ENCODE measurements at places on chromosomes 13 and 19. TPM values are rescaled to one million over a fixed set of nuclear protein-coding genes. Genes with fewer than 3 reads are reported as not detected.

- DNase-seq, result no peak
Observed at GRCh38 chr13:113869263-113869662, 5.4 kb upstream of the GAS6 start.

DNA sequence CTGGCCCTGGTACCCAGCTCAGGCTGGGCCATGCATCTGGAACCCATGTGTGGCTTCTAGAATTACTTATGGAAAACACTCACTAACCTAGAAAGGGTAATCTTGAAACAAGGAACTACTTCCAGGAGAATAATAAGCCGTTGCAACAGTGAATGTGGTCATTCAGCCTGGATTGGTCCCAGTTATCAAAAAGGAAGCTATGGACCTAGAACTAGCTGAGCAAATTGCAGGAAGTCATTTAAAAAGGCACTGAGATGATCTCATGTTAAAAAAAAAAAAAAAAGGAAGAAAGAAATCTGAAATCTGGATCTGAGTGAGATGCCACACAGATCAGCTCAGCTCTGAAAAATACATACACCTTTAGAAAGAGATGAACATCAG, 59.6 kb downstream of the DCT start:
- DNase-seq, result no peak

GRCh38 chr13:113272701-113273181, 24.3 kb upstream of the LAMP1 start:
- DNase-seq, result no peak

DNA sequence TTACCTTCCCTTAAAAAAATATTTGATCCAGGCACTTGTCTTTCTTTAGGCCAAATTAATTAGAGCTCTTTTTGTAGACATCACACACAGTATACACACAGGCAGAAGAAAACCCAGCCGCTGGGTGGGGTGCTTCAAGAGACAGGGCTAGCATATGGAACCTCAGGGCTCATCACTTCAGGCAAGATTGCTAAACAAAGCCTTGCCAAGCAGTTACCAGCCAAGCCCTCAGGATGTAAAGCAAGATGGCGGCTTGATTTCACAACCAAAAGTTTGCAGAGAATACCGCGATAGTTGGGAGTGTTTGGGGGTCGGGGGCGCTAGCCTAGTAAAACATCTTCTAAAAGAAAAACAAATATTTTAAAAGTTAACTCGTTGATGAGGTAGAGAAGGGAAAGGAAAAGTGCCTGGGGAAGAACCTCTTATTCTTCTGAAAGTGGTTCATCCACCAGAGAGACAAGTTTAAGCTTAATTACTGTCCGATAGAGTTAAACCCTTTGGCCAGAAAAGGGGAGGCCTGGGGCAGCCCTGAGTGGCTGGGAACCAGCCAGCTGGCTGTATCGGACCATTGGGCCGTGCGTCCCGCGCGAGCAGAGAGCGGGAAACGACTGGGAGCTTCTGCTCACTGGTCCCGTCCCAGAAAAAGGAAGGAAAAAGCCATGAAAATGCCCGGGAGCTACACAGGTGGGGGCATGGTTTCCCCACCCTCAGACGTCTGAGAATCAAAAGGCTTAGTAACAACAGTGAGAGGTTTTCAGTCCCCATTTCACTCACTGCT, 254.9 kb upstream of the PCDH20 start:
- DNase-seq, result no peak

DNA sequence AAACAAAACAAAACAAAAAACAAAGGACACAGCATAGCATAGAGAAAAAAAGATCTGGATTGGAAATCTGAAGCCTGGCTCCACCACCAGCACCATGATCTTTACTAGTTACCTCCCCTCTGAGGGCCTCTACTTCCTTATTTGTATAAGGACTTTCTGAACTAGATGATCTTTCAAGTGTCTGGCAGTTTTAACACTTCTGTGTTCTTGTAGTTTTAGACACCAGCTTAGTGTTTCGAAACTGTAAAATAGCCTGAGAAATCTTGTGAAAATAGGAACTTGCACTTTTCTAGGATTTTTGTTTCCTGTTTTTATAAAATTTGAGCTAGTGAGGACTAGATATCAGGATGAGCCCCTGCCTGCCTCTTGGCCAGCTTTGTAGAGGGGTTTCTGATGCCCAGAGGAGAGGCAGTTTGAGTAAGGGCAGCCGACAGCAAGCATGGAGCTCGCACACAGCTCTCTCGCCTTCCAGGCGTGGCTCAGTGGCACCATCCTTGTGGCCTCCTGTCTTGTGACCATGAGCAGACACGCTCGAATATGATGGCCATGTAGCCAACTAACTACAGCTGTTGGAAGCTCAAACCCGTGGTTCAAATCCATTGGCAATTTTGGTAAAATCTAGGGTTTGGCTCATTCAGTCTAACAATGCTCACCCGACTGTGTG, 319.0 kb downstream of the KCNRG start:
- no peak for DNase-seq

- DNase-seq, result no peak
Observed at GRCh38 chr13:50708461-50708860, 135.0 kb downstream of the DLEU7 start.

GRCh38 chr19:51131780-51132680, 7.3 kb downstream of the SIGLEC9 start:
- no peak for DNase-seq

- no peak for DNase-seq
Observed at GRCh38 chr19:45475537-45476291, 7.9 kb downstream of the FOSB start.

- no peak for DNase-seq
Observed at GRCh38 chr19:28482221-28482620, 730.7 kb downstream of the UQCRFS1 start.

GRCh38 chr13:87123987-87124784, 547.0 kb upstream of the SLITRK5 start:
- peak; percentile 7 for DNase-seq

- DNase-seq, result no peak
Observed at GRCh38 chr19:54373781-54374631, 9.3 kb upstream of the LAIR1 start.

DNA sequence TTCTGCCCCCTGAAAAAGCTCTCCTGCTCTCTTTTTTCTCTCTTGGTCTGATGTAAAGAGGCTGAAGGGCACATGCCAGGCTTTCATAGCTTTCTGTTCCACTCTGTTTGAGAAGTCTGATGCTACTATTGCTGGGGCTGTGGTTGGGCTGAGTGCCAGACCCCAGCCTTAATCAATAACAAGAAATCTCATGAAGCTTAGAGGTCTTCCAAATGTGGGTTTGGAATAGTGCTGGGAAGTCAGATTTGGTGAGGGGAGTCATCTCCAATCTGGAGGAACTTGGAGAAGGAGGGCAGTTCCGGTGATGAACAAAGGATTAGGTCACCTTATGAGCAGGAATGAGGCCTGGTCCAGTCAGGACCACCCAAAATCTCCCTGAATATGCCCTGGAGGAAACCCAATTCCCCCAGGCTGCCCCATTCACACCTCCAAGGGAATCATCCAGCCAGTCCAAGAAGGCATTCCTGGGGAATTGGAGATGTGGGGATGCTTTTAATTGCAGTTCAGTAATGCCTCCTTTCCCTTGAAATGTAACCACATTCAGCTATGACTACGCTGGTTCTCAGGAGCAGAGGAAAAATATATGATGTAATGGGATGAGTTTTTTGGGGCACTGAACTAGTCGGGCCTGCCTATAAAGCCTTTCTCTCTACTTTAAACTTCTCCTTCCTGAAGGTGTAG, 102.0 kb downstream of the STARD13 start:
- no peak for DNase-seq

GRCh38 chr19:50759886-50760285, 10.4 kb upstream of the GPR32 start:
- DNase-seq, result no peak

GRCh38 chr13:58660826-58661225, 1029.3 kb downstream of the PCDH17 start:
- no peak for DNase-seq

DNA sequence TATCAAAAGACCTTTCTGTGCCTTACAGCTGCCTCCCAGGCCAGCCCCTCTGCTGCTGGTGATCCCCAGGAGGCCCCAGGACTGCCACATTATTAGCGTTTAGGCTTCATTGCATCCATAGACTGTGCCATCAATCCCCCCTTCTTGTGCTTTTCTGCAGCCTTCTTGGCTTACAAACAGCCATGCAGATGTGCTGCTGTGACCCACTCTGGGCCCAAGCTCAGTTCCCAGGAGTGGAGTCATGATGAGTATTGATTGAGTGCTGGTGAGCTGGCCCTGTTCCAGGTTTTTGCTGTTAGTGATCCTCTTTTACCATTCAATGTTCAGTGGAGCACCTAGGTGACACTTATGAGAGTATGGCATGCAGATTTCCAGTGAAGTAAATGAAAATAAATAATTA, 59.9 kb upstream of the SLAIN1 start:
- no peak for DNase-seq

DNA sequence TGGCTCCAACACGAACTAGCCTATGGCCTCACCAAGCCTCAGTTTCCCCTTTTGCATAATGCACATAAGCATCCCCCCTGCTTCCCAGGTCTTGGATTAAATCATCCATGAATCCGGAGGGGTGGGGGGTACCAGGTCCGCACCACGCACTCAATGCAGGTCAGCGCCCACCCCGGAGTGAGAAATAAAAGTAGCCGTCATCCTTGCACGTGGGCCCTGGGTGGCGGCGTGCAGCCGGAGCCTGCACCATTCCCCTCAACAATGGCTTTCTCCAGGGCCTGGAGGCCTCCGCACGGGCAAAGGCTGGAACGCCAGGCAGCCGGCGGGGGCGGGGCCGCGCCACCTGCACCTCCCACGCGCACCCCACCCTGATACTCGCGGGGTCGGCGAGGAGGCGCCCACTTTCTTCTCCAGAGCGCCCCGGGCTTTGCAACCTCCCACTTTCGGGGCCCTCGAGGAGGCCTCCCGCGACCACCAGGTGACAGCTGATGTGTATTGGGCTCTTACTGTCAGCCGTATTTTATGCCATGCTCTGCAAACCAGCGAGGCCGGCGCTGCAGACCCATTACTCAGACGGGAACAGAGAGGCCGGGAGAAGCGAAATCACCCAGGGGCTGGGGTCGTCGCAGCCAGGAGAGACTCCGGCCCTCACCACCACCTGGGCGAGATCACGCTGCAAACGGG, 767 bp upstream of the GADD45B start:
- DNase-seq, result no peak

- DNase-seq, result peak; percentile 92
Observed at GRCh38 chr19:517721-518597, 10.7 kb downstream of the TPGS1 start.

GRCh38 chr19:35596366-35596999, 10.5 kb downstream of the PMIS2 start:
- DNase-seq, result no peak

- DNase-seq, result no peak
Observed at GRCh38 chr19:28075229-28075628, 1137.7 kb downstream of the UQCRFS1 start.

GRCh38 chr13:40208517-40208916, 457.9 kb downstream of the FOXO1 start:
- DNase-seq, result no peak

- DNase-seq, result peak; percentile 90
Observed at GRCh38 chr13:37109051-37109678, 3.7 kb upstream of the CSNK1A1L start.

DNA sequence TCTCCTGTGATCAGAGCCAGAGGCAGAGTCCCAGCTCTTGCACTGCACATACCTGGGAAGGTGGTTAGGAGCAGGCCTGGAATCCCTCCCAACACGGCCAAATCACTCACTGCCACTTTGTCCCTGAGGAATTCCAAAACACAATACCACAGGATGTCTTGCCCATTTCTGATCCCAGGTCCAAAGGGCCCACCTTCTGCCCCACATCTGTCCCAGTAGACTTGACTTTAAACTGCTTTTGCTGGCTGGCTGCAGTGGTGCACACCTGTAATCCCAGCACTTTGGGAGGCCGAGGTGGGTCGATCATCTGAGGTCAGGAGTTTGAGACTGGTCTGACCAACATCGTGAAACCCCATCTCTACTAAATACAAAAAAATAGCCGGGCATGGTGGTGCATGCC, 18.9 kb downstream of the ZNF536 start:
- no peak for DNase-seq

GRCh38 chr19:45659096-45659729, 8.8 kb upstream of the GIPR start:
- no peak for DNase-seq

- peak; percentile 45 for DNase-seq
Observed at GRCh38 chr13:24052547-24053518, 107.7 kb upstream of the SPATA13 start.

GRCh38 chr19:48900477-48901406, 630 bp downstream of the NUCB1 start:
- DNase-seq, result no peak

DNA sequence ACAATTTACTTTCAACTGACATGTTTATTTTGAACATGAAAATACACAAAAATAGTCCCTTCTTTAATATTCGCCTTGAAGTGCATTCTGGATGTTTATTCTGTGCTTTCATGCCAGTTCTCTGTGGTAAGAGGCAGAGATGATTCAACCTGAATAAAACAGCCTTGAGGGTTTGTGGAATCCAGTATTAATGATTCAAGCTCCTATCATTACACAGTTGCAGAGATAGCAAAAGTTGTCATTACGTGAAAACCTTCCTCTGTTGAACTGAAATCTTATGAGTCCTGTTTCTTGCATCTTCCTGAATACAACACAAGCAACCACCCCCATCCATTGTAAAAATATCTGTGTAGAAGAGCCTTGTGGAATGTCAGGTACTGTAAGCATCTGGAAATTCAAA, 142.3 kb upstream of the HTR2A start:
- no peak for DNase-seq

GRCh38 chr13:22211876-22212275, 541.0 kb downstream of the FGF9 start:
- no peak for DNase-seq

- DNase-seq, result no peak
Observed at GRCh38 chr13:109547942-109548341, 238.4 kb downstream of the IRS2 start.

DNA sequence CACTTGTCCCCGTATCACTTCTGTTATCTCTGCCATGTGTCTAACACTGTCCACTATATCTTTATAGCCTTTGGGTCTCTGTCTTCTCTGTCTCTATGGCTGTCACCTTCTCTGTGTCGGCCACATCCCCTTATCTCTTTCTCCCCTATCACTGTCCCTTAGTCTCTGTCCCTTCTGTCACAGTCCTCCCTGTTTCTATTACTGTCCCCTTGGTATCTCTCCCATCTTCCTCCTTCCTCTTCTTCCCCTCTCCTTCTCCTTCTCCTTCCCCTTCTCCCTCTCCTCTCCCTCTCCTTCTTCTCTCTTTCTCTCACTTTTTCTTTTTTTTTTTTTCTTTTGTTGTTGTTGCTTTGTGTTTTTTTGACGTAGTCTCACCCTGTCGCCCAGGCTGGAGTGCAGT, 34.7 kb upstream of the LRRC4B start:
- DNase-seq, result no peak

SLC6A16 gene
- 0.72 TPM for polyA plus RNA-seq

SPRY2 gene
- 80.2 TPM for polyA plus RNA-seq

ATP12A gene
- polyA plus RNA-seq, result 0.19 TPM

PRODH2 gene
- not detected for polyA plus RNA-seq

CEACAM18 gene
- not detected for polyA plus RNA-seq

TMEM272 gene
- polyA plus RNA-seq, result 0.18 TPM

PCDH9 gene
- polyA plus RNA-seq, result 4.2 TPM

C19orf38 gene
- 2.1 TPM for polyA plus RNA-seq

LTBP4 gene
- 162 TPM for polyA plus RNA-seq

CTXN1 gene
- 2.0 TPM for polyA plus RNA-seq

CYP4F12 gene
- 0.94 TPM for polyA plus RNA-seq

AMH gene
- polyA plus RNA-seq, result 4.6 TPM

SHISA7 gene
- polyA plus RNA-seq, result 0.12 TPM
